NCI-H446 treated with DMSO at 0.1 percent for 48 hours (cell line): ENCODE measurements at places on chromosomes 5 and 9.

- DNase-seq = no peak
Observed at GRCh38 chr5:138610415-138610917, 35.3 kb upstream of the HSPA9 start.

DNA sequence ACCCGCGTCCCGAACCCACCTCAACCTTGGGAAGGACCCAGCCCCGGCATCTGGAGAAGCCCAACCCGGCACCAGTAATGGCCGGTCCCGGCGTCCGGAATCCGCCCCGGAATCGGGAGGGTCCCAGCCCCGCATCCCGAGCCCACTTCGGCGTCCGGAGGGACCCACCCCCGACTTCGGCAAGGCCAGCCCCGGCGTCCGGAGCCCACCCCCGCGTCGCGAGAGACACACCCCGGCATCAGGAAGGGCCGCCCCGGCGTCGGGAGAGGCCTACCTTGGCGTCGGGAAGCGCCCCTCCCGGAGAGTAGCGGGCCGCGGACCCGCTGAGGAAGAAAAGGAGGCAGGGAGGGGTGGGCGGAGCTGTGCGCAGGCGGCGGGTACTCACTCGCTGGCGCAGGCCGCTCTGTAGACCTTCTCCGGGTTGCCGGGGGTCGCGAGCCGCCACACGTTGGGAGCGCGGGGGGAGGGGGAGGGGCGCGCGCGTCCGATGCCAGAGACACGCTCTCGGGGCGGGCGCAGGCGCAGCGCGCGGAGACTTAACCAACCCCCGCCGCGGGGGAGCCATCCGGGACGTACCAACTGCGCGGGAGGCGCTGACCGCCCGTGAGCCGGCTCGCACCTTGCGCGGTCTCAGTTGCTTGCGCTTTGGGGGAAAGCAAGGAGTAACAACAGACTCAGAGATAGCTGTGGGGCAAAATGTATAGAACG lies at the start of gene UIMC1:
Gene UIMC1 (minus strand): TSS at position 515 of the 708 bp plus-strand sequence. CDS start 24,164 bp downstream, outside the sequence.
- DNase-seq = peak; percentile 75

GRCh38 chr5:169637085-169637548 lies at the start of gene DOCK2:
Gene DOCK2, plus strand, starts transcription at chr5:169637275. Its CDS starts 52 bp downstream, at chr5:169637327.
- no peak for DNase-seq

GRCh38 chr5:40491644-40492043 lies 188.1 kb upstream of the PTGER4 start:
- no peak for DNase-seq

DNA sequence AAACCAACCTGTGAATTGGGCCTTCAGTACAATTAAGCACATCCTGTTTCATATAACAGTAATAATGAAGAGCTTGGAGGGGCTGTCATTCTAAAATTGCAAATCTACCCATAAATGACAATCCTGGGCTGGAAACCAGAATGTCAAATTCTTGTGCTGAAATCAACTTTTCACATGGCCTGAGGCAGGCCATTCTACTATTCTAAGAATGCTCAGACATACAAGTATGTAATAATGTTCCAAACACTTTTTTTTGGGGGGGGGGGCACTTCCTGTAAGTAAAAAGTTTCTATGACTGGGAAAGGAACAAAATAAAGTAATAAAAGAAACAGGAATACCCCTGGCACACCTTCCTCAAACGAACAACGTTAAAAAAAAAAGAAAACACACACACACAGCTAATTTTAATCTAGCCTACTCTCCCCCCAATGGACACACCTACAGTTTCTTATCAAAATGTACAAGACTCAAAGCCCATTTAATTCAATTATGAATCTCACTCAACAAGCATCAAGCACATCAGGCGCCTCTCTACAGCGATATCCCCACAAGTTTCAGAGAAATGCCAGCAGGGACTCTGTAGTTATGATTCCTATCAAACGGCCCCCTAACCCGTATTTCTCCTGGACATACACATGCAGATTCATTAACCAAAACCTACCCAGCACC lies 1.4 kb downstream of the ETF1 start:
- no peak for DNase-seq

GRCh38 chr9:79745752-79746336 lies 174.1 kb downstream of the TLE4 start:
- DNase-seq = no peak

- no peak for DNase-seq
Observed at GRCh38 chr5:111783537-111783936, 26.5 kb upstream of the NREP start.

DNA sequence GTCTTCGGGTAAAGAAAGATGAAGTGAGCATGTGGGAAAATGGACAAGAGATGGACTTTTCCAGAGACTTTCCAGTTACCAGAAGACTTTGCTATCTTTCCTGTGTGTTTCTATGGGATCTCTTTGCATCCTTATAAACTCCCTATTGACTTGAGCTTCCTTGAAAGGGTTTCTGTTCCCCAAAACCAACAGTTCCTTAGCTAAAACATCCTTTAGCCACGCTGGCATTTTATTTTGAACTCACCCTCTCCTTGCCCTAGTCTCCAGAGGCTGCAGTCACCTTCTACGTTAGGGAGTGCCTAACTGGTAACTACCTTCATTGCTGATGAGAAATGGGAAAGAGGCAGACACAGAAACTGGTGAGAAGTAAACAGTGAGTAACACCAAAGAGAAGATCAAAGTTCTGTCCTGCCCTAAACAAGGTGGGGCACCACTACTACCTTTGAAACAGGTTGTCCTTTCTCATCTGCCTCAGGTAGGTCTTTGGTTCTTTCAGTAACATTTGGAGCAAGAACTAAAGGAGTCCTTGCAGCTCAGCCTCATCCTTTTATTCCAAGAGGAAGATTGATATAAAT lies 402.9 kb downstream of the ENC1 start:
- DNase-seq = no peak

- DNase-seq = no peak
Observed at GRCh38 chr5:39381376-39381775, 17.1 kb upstream of the C9 start.

- no peak for DNase-seq
Observed at GRCh38 chr5:22605473-22605872, 247.7 kb downstream of the CDH12 start.

GRCh38 chr9:92147030-92147851 lies 32.0 kb upstream of the SPTLC1 start:
- DNase-seq = no peak

DNA sequence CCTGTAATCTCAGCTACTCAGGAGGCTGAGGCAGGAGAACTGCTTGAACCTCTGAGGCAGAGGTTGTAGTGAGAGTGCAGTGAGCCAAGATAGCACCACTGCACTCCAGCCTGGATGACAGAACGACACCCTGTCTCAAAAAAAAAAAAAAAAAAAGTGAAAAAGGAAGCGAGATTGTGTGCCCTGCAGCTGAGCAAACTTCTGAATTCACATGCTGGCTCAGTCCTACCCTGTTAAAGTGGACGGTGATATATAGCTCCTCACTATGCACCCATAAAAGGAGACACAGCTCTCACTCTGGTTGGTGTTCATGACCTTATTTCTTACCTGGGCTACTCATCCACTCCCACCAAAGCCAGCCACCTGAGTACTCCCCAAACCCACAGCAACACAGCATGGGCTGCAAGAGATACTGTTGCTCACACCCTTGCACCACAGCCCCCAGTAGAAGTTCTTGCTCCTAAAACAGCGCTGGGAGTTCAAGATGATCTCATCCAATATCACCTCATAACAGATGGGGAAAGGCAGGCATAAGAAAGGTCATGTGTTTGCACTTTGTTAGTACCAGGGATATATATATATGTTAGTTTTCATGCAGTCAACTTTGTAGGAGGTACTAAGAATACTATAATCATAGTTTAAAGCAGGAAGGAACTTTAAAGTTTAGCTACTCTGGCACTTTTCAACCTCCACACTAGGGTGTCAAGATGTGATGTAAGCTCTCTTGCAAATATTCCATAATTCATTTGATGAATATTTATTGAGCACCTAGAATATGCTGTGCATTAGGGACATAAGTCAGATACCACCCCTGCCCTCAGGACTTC lies 4.0 kb downstream of the TTLL11 start:
- DNase-seq = no peak

DNA sequence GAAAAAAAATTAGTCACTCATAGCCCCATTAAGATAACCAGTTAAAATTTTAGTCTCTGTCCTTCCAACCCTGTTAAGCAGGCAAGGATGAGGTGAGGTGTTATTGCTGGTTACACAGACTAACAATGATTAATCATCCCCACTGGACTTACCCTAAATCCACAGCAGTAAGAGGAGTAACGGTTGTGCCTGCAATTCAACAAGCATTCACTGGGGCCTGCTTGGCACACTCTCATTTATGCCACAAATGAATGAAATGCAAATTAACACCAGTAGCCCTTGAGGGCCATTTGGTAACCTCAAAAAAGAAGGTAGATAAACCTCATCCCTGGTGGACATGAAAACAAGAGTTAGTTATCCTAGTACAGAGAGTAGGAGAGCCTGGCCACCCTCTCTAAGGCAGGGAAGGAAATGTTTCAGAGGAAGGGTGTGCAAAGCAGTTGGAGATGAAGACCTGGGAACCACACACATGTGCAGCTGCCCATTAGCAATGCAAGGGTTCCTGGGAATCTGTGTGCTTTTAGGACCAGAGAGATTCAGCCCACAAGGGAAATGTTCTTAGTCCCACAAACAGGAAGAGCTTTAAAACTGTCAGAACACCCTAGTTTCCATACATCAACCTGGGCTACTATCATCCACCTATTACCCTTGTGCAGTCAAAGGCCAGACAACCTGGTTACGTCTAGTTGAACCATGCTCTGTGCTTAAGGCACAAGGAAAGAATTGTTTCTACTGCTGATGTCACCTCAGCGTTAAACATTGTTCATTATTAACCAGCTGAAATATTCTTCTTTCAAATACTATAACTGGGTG lies 7.7 kb downstream of the LHFPL2 start:
- no peak for DNase-seq

DNA sequence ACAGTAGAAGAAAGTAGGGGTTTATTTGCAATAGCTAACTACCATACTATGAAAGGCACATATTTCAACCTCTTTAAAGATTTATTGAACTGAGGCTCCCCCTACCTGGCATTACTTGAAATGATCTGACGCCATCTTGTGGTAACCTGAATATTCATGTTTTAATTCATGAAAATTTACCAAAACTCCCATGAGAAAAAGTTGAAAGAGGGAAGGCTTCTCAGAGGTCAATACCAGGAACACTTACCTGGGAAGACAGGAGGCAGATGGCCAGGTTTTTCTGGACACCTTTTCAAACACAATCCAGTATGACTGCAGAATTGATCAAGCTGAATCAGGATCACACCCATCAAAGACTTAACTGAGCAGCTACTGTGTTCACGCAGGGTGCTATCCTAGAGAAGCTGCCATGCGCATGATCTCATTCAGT lies 9.4 kb downstream of the PRELID2 start:
- DNase-seq = peak; percentile 53

DNA sequence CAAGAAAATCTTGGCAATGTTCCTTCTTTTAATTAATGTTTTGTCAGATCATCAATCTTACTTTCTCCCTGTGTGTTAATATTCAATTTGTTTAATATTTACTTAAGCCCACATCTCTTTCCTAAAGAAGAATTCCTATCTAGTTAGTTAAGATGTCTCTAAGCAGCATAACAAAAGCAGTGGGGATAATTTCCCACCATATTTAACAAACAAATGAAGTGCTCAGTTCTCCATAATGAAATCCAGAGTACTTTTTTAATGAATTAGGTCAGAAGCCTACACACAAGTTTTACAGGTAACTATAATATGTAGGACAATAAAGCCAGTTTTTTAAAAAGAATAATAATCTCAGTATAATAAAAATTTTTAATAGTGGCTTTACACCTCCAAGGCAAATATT lies 1918.8 kb downstream of the EFNA5 start:
- DNase-seq = peak; percentile 75

DNA sequence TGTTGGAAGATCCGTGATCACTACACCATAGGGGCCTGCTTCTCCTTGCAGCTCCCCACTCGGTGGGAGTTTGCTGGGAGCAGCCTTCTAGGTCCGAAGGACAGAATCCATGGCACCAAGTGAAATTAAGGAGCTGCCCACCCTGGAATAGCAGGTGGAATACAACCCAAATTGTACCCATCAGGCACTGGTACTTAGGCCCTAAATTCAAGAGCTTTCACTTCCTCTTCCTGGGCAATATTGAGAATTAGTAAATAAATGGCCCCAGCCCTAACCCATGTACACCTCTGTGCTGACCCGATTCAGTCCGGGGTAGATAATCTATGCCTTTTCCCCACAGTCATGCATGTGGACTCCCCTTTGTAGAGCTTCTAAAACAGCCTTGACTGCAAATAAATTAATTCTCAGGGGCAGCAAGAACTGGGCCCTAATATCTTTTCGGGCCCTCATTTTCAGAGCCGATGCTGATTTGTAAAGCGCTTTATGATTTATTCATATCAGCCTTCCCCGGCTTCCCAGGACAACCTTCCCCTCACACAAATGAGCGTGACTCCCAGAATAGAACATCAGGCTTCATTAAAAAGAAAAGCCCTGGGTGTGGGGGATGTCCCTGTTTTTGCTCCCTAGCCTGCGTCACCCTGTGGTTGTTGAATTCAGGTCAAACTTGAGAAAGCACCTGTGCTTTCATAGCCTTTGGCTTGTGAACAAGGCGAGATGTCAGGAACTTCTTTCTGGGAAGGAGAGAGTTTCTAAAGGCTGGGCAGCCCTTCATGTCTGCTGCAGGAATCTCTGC lies 126.1 kb upstream of the TBC1D2 start:
- DNase-seq = no peak

- DNase-seq = no peak
Observed at GRCh38 chr9:125989090-125989501, 241.9 kb downstream of the PBX3 start.

DNA sequence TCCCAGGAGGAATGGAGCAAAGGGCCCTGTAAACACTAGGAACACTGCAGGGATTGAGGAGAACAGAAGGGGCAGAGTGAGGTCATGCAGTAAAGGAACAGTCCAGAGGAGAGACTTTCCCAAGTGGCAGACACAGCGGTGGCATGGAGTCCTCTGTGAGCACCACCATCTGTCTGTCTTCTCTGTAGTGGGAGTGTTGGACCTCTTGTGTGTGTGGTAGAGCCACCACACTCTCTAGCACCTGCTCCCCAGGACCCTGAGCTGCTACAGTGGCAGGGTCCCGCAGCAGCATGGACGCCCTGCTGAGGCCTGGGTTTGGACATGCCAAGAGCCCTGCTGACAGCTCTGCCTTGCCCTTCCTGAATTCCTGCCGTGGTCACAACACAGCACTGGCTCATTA lies 75.7 kb upstream of the LARP1 start:
- DNase-seq = no peak

GRCh38 chr5:1103505-1104326 lies 8.1 kb downstream of the SLC12A7 start:
- no peak for DNase-seq

- no peak for DNase-seq
Observed at GRCh38 chr9:18347386-18348082, 126.4 kb upstream of the ADAMTSL1 start.

GRCh38 chr9:133509179-133510083 lies 15.3 kb downstream of the MYMK start:
- DNase-seq = no peak

- peak; percentile 61 for DNase-seq
Observed at GRCh38 chr5:57834829-57835608, 352.4 kb upstream of the ACTBL2 start.
